Posterior vena cava (tissue), 2 donors: ENCODE measurements at places on chromosomes 7 and 10. TPM values are rescaled to one million over a fixed set of nuclear protein-coding genes. Genes with fewer than 3 reads are reported as not detected.

DNA sequence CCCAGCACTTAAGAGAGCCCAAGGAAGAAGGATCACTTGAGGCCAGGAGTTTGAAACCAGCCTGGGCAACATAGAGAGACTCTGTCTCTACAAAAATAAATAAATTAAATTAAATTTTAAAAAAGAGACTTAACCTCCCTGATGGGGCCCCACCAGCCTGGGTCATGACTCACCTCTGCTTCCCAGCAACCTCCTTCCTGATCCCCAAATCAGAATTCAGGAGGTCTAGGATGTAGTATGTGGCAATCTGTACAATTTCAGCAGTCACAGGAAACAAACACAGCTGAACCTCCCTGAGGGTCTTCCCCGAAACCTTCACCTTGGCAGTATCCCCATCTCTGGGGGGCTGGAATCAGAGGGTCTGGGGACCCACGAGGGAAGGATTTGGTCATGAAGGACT, 9.7 kb upstream of the PPP1R35 start:
- DNase-seq, result no peak

The NRCAM gene
- 1.5 TPM for total RNA-seq

- DNase-seq, result peak; percentile 77
Observed at GRCh38 chr7:112938863-112939573, 147.6 kb downstream of the GPR85 start.

GRCh38 chr7:100156331-100157068, 2.0 kb downstream of the TRAPPC14 start:
- DNase-seq, result no peak

The C10orf95 gene
- not detected for total RNA-seq

The TDRD1 gene
- total RNA-seq, result 0.48 TPM

DNA sequence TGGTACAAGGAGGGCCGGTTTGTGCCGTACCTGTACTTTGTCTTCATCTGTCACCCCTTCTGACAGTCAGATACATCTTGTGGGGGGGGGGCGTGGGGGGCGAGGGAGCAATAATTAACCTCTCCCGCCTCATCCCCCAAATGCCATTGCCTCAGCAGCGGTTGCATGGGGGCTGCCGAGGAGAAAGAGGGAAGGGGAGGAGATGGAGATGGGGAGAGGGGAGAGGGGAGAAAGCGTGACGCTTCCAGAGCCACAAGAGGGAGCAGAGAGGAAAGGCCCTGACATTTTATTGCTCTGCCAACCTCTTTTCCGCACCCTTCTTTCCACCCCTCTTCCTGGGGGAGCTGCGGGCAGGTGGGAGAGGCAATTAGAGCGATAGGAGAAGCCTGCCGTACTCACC, 11.8 kb downstream of the KAZALD1 start:
- DNase-seq, result no peak

DNA sequence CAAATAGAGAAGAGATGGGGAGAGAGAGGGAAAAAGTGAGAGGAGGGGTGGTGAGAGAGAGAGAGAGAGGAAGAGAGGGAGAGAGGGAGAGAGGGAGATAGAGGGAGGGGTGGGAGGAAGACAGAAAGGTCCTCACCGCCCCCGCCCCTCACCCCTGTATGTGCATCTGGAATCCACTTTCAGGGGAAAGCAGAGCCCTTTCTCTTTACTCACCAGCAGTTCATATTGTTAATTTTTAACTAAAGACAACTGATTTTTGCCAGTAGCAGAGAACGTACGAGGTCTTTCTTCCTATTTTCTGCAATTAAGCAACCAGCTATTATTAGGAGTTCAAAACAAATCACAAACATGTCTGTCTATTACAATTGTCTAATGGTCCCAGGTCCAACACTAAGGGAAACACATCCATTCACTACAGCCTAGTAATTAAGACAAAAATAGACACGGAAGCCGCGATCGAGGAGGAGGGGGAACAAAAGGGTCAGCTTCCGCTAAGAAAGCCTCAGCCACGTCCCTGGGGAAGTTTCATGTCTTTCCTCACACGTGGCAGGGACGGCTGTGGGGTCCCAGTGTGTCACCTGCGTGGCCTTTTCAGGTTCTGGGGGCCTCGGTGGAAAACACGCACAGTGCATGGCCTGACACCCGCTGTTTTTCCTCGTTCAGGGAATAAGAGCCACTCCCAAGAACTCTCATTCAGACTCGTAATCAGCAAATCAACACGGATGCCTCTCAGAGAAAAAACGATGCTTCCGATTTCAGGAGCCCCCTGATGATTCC, 572.0 kb downstream of the PTPRN2 start:
- DNase-seq, result peak; percentile 45

- no peak for DNase-seq
Observed at GRCh38 chr10:88048312-88048711, 184.9 kb downstream of the PTEN start.

GRCh38 chr10:48699011-48699627, 14.4 kb downstream of the WDFY4 start:
- DNase-seq, result no peak

DNA sequence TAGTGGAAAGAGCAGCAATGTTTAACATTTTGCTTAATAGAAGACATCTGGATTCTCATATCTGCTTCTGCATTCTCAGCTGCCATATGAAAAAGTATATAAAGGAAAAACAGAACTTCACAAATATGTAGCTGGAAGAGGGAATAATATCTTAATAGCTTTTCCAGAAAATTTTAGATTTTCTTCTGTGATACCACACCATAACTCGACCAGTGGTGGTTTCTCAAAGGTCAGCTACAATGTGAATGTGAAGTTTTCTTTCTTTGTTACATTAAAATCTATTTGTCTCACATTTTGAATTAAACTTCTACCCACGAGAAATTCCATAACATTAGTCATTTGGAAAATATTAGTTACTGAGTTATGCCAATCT, 339.8 kb downstream of the PARD3 start:
- no peak for DNase-seq

DNA sequence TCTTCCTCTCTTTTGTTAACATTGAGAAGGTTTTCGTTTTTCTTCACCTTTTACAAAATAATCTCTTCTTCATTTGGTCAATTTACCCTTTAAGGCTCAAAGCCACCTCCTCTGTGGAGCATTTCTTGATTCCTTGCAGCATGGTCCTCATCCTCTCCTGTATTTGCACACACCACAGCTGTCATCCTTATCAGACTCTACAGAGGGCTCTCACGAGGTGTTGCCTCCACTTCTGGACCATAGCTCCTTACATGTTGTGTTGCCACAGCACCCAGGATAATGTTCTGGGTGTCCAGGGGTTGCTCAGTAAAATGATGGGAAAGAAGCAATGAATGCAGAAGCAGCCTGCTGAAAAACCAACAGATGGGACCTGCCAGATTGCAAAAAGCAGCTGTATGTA, 192.8 kb downstream of the SH2D4B start:
- DNase-seq, result no peak

DNA sequence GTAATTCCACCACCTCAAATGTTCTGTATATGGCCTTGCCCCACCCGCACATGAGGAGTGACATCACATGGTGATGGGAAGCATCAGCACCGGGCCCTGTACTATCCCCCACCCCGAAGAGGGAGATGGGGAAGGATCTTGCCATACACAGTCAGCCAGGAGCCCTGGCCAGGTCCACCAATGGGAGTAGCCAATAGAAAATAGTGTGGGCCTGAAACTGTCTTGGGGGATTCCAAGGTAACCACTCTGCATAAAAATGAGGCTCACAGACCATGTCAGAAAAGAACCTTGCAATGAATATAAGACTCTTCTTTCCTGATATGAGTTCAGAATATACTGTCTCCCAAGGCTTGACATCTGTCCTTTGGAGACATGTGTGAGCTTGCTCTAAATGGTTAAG, 51.1 kb downstream of the ADRB1 start:
- DNase-seq, result no peak

GRCh38 chr7:86760236-86760635, 116.5 kb downstream of the GRM3 start:
- DNase-seq, result no peak

DNA sequence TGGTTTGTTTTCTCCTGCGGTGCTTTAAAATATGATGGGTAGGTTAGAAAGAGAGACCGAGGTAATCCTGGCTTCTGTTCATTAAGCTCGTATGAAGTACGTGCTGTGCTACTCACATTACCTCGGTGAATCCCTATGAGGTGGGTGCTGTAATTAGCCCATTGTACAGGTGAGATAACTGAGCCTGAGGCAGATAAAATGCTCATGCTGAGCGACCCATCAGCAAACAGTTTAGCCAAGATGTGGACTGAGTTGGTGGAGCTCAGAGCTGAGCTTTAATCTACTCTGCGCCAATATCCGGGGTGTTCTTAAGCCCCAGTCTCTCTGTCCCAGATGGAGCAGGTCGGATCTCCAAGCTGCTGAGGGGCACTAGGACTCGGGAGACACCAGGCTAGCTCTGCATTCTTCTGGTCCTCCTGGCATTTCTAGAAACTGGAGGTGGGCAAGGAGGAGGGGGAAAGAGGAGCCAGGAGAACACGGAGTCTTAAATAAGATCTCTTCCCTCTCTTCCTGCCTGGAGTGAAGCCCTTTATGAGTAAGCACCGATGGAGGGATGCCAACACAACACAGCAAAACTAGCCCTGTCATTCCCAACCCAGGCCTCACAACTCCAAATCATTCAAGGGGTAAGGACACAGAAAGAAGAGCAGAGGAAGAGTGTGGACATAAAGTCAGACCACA, 458.5 kb downstream of the KCNMA1 start:
- no peak for DNase-seq

The BUD23 gene
- total RNA-seq, result 44.6 TPM

The FAM25A gene
- total RNA-seq, result not detected

- DNase-seq, result peak; percentile 94
Observed at GRCh38 chr10:329361-330099, 194.3 kb downstream of the ZMYND11 start.

DNA sequence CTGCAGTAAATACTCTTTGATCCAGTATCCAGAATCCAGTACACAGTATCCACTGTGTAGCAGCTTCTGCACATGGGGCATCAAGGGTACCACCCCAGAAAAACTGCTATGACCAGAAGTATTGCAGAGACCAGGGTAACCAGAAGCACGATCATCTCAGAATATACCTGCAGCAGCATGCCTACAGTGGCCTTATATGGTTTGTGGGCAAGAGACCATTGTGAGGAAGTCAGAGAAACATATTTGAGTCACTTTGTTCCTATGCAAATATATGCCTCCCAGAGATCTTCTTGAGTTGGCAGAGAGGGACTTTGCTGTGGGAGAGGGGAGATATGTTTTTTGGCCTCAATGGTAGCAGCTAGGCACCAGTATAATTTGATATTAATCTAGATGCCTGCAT, 206.4 kb upstream of the LRRTM3 start:
- DNase-seq, result no peak

DNA sequence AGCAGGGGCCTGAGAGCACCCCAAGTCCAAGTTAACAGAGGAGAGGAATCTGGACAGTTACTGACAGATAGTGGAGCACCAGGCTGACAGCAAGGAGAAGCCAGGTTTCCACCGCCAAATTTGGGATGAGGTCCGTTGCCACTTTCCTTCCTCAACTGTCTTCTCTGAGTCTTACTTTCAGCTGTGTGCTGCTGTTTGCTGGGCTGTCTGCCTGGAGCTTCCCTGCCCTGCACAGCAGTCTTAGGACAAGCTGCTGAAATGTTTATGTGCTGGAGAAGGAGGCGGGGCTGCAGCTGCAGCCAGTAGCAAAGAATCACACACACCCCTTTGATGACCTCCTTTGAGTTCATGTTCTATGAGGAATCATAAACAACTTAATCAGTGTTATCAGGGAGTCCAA, 17.4 kb upstream of the CYP3A7 start:
- DNase-seq, result no peak

DNA sequence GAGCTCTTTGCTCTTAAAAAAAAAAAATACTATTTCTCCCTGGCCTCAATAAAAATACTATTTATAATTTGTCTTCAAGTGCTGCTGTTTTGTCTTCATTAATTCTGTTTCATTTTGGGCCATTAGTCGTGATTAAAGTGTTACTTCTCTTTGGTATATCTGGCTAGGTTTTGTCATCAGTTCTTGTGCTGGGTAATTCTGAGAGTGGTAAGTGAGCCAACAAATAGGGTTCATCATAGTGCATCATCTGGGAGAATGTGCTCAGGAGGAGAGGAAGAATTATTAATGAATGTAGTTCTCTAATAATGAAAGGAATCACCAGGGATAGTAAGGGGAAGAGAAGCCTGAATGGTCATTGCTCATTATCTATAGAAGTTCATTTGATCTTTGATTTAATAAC, 70.0 kb downstream of the LCOR start:
- no peak for DNase-seq

DNA sequence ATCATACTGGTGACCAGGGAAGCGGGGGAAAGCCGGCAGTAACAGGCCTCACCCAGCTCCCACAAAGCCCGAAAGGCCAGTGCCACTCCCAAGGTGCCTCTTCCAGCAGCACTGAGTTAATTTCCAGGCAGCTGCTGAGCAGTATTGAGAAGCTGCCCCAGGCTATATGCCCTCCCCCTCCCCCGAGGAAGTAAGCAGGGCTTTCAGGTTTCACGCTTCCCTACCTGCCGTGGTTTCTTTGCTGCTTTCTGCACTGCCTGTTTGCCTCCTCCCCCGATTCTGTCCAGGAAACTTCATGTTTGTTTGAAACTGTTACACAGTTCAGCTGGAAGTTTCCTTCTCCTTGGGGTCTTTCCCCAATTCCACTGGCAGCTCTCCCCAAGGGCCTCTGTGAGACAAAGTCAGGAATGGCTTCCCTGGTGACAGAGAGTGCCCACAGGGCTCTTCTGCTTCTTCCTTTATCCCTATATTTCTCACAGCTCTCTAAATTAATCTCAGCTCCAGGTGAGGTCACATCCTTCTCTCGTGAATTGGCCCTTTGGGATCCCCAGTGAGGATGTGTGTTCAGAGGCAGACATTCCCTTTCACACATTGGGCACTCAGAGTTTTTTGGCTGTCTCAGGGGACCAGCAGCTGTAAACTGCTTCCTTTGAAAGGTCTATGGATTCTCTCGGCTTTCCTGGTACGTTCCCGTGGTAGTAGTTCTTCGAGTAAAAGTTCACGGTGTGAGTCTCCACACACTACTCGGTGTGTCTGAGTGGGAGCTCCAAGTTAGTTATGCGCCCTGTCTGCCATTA, 19.4 kb downstream of the C1GALT1 start:
- DNase-seq, result no peak

DNA sequence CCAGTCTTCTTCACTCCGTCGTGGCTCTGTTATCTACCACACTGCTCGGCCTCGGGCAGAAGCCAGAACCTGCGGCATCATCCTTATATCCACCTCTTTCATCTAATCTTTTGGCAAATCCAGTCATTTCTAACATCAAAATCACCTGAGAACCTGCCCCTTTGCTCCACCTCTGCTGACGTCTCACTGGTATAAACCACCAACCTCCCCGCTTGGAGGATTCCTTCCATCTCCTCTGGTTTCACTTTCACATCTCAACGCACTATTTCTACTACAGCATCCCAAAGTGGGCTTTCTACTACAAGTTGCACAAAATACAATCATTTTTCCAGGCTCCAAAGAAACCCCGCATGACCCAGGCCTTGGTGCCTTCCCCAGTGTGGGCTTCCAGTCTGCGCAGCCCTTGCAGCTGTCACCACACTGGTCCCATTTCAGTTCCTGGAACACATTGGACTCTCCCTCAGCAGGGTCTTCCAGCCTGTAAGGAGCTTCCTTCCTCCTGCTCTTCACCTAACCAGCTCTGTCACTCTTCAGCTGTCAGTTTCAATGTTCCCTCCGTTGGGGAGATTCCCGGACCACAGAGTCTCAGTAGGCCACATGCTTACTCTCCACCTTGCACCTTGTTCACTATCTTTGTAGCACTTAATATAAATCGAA, 85.0 kb downstream of the PRKCQ start:
- no peak for DNase-seq
